ENCODE measurements at places on chromosomes 2 and 18. TPM values are rescaled to one million over a fixed set of nuclear protein-coding genes. Genes with fewer than 3 reads are reported as not detected.

The TEX44 gene
- total RNA-seq, result not detected

The NOSTRIN gene
- 1.0 TPM for total RNA-seq

The LAMA1 gene
- total RNA-seq, result not detected

The LRP2 gene
- total RNA-seq, result 0.03 TPM

DNA sequence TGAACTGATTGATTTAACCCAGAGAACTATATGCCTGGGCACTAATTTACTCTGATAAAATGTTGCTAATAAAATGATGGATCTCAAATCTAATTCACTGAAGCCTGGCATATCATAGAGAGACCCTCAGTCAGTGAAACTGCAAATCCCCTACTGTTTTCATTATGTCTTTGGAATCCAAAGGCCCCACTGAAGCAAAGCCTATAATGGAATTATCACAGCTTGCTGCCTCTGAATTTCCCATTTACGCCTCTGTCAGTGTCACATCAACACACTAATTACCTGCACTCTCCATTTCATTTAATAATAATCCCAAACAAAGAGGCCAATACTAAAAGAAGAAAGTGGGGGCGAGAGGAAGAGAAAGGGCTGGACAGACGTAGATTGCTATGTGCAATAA lies 470.9 kb downstream of the MBD2 start:
- H3K4me3 ChIP-seq, result no peak overlapping the region
- DNase-seq, result no peak
- no peaks in the 10 kb centered on the region for H3K4me1 ChIP-seq
- no peak overlapping the region for H3K27ac ChIP-seq

GRCh38 chr2:170052151-170052550 lies 125.8 kb upstream of the MYO3B start:
- no peaks in the 10 kb centered on the region for H3K4me1 ChIP-seq
- DNase-seq, result no peak
- no peaks in the 10 kb centered on the region for H3K27me3 ChIP-seq
- H3K36me3 ChIP-seq, result peaks cover 15% of the 10 kb centered on the region
- H3K27ac ChIP-seq, result no peak overlapping the region

The CFAP65 gene
- total RNA-seq, result not detected

DNA sequence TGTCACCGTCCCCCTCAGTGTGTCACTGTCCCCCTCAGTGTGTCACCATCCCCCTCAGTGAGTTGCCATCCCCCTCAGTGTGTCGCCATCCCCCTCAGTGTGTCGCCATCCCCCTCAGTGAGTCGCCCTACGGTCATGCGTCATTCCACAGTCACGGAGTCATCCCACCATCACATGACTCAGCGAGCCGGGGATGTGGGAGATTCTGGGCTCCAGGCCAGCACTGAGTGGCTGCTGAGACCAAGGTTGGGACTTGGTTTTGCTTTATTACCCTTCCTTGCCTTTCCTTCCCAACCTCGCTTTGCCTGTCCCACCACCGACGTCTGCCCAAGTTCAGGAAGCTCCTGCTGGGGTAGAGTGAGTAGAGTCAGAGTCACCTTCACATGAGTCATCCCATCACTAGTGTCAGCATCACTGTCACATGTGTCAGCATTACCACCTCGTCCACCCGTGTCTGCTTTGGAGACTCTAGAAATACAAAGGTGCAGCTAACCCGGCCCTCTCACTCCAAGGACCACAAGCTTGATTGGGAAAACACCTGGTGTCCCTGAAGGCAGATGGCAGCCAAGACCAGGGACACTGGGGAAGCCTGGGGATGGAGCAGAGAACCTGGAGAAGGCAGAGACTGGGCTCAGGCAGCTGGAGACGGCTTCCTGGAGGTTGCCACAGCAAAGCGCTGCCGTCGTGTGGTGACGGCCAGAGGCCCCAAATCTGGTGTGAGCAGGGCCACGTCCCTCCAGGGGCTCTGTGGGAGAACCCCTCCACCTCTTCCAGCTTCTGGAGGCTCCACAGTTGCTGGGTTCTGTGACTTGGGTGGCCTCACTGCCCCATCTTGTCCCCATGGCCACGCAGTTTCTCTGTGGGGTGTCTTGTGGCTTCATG lies 485.2 kb upstream of the SALL3 start:
- no peaks in the 10 kb centered on the region for H3K4me1 ChIP-seq
- no peaks in the 10 kb centered on the region for H3K36me3 ChIP-seq
- H3K4me3 ChIP-seq, result no peak overlapping the region
- H3K27ac ChIP-seq, result no peak overlapping the region
- no peak for DNase-seq
- no peaks in the 10 kb centered on the region for H3K27me3 ChIP-seq

DNA sequence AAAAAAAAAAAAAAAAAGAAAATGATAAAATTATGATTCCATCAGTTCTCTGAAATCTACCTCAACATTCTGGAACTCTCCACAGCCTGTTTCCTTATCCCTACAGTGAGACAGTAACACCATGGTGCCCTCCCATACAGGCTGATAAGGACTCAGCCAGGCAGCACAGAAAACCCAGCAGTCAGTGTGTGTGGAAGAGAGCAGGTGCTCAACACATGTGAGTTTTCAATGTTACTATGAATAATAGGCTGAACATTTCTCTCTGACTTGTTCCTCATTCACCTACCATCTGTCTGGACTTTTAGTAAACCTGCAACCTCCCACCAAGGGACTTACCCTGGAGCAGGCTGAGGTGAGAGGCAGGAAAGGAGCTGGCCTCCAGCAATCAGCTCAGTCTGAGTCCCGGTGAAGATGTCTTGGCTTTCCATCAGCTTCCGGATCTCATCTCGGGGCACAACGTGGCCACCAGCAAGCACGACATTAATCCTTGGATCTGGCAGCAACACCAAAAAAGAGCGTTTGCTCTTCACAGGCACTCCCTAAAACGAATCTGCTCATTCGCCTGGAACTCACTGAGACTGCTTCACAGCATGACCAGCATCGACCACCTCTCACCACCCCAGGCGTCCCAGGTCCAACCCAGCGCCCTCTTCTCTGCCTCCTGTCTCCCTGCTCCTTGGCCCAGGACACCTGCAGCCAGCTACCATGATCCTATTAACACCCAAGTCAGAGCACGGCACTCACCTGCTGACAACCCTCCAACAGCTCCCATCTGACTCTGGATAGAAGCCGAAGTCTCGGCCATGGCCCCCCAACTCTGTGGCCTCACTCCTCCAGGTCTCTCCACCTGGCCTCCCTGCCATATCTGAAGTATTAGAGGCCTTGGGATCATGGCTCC lies 16.5 kb downstream of the PASK start:
- peaks cover 15% of the 10 kb centered on the region for H3K4me1 ChIP-seq
- DNase-seq, result no peak
- peaks cover 40% of the 10 kb centered on the region for H3K36me3 ChIP-seq
- H3K27ac ChIP-seq, result no peak overlapping the region

- H3K4me3 ChIP-seq, result no peak within 1 kb of the TSS
- peaks cover 35% of the 10 kb centered on the region for H3K27me3 ChIP-seq
- H3K36me3 ChIP-seq, result no peaks in the 10 kb centered on the region
- H3K27ac ChIP-seq, result no peak within 1 kb of the TSS
- no peaks in the 10 kb centered on the region for H3K4me1 ChIP-seq
These were observed at the start of gene FAM237A for GRCh38 chr2:206642075-206643025. Gene FAM237A (plus strand): TSS chr2:206642487. CDS start chr2:206644237, 1,750 bp downstream.
